Cortex of kidney (tissue), 1 donor: ENCODE measurements at places on chromosomes 6 and 20.

DNA sequence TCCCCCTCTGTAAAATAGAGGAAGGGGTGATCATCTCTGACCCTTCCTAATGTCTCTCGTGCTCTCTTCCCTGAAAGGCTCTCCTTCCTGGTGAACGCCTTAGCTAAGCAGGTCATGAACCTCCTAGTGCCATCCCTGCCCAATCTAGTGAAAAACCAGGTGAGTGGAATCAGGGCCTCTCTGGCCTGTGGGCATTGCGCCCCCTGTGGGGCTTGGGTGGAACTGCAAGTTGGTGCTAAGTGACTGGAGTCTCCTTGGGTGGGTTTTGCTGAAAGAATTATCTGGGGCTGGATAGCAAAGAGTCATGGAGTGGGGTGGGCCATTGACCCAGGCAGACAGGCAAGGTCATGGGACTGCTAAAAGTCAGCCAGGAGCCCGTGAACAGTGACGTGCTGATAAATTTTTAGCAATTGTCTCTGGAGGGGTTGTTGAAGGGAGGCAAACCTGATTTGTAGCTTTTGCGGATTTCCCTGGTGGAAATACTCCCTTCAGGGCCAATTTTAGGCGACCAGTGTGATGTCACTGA lies 8.9 kb downstream of the BPIFB1 start:
- DNase-seq: no peak

GRCh38 chr6:72650081-72650745 lies 28.3 kb downstream of the KCNQ5 start:
- DNase-seq: no peak

GRCh38 chr20:36154700-36155628 lies at the start of gene EPB41L1:
Gene EPB41L1, plus strand, starts transcription at chr20:36154740. Its CDS starts 19,038 bp downstream, at chr20:36173778.
- no peak for DNase-seq

DNA sequence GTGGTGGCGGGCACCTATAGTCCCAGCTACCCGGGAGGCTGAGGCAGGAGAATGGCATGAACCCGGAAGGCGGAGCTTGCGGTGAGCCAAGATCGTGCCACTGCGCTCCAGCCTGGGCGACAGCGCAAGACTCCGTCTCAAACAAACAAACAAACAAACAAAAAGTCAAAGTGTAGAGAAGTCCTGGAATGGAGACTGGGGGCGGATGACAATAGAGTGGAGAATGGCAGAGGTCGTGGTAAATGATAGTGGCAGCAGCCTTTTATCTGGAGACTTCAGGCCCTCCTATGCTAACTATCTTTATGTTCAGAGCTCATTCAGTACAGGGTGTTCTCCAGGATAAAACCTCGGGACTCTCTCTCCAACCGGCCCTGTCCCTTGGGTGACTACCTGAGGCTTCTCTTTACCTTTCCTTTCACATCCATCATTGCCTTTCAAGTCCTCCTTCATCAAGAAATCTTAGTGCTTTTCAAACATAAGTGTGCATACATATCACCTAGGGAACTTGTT lies 1.4 kb upstream of the FKBPL start:
- no peak for DNase-seq

GRCh38 chr6:169654598-169655391 lies 47.0 kb downstream of the WDR27 start:
- DNase-seq: no peak

DNA sequence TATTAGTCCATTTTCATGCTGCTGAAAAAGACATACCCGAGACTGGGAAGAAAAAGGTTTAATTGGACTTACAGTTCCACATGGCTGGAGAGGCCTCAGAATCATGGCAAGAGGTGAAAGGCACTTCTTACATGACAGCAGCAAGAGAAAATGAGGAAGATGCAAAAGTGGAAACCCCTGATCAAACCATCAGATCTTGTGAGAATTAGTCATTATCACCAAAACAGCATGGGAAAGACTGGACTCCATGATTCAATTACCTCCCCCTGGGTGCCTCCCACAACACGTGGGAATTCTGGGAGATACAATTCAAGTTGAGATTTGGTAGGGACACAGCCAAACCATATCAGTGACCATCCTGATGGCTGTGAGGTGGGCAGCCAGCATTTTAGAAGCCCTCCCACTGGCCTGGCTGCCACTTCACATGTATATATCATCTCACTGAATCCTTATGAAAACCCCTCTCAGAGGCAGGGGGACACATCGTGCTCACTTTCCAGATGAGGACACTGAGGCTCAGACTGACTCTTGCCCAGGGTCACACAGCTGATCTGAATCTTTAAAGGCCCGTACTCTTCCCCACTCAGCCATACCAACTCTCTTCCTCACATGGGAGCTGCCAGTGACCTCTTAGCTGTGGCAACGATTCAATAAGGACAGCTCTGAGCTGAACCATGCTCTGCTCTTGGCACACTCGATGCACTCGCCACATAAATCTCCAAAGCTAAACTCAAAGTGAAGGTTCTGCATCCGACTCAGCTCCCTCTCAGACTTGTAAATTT lies 25.7 kb downstream of the BMP7 start:
- DNase-seq: no peak

DNA sequence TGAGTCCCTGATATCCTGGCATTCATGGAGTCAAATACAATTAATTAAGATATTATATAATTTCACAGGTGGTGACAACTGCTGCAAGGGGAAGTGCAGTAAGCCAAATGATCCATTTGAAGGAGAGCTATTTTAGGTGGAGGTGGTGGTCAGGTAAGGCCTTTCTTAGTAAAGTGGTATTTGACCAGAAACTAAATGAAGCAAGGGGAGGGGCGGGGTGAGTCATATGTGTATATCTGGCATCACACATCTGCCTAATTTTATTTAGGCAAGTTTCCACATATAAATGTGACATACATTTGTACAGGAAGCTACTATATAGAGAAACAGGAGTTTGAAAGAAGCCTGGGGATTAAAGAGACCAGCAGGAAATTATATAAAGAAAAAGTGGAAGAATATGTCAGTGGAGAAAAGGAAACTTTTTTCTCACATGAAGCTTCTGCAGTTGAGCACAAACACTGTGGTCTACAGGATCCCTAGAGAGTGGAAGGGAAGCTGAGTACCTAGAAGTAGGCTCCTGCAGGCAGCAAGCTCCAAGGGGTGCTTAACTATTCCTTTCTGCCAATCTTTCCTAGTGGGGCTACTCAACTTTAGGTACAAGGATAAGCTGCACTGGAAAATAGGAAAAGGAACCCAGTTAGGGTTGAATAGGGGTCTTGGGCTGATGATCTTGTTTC lies 99.6 kb downstream of the OGFRL1 start:
- DNase-seq: no peak

GRCh38 chr6:88908598-88909548 lies 54.5 kb downstream of the RNGTT start:
- no peak for DNase-seq

DNA sequence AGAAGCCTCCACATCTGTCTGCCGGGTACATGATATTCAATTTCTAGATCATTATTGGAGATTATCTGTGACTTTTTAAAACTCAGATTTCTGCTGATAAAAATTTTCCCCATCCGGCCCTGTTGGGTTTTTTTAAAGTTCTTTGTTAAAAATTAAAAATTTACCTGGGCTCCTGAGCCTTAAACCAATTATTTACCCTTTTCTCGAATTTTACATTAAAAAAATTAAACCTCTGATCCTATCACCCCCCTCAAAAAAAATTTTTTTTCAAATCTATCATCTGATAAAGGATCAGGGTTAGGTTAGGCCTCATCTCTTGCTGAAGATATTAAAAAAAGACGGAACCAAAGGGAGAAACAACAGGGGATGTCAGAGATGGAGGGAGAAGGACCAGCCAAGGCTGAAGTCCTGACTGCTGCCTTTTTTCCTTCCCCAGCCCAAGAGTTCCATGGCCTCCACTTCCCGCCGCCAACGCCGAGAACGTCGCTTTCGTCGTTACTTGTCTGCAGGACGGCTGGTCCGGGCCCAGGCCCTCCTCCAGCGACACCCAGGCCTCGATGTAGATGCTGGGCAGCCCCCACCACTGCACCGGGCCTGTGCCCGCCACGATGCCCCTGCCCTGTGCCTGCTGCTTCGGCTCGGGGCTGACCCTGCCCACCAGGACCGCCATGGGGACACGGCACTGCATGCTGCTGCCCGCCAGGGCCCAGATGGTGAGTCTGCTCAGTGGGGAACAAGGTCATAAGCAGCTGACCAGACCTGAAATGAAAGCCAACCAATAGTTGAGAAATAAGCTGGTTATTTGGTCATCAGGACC lies 527 bp downstream of the NFKBIL1 start:
- no peak for DNase-seq

DNA sequence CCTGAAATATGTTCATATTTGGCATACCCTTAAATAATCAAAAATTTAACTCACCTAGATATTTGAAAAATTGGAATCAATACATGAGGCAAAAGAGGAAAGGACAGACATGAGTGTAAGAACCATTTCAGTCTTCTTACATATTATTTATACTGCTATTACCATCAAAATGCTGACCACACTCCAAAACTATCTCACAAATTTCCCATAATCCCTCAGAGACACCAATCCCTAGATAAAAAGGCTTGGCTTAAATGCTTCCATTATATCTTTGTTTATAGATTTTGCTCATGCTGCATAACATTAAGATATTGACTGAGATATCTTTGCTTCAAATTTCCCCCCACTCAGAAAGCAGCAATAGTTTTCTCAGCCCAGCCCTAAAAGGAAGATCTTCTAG lies 11.7 kb upstream of the NT5DC1 start:
- DNase-seq: no peak

GRCh38 chr6:118844915-118845314 lies 49.0 kb upstream of the ASF1A start:
- no peak for DNase-seq

GRCh38 chr6:45044510-45045252 lies 283.4 kb upstream of the RUNX2 start:
- DNase-seq: no peak

DNA sequence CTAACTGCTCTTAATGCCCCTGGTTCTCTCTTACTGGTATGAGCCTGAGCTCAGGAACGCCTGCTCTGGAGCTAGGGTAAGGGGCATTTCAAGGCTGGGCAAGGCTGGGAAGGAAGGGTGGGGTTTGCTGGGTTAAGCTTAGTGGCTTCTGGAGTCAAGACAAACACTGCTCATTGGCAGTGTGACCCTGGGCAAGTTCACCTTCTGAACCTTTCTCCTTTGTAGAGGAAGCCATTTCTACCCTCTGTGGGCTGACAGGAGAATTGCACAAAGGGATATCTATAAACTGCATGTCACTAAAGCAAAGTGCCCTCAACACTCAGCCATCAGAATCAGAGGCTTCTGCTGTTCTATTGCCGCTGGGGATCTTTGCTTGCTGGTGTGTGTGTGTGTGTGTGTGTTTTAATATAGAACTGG lies 20.3 kb upstream of the LRRN4 start:
- DNase-seq: no peak

- DNase-seq: no peak
These were observed 43.4 kb upstream of the QKI start for GRCh38 chr6:163371129-163371528.

DNA sequence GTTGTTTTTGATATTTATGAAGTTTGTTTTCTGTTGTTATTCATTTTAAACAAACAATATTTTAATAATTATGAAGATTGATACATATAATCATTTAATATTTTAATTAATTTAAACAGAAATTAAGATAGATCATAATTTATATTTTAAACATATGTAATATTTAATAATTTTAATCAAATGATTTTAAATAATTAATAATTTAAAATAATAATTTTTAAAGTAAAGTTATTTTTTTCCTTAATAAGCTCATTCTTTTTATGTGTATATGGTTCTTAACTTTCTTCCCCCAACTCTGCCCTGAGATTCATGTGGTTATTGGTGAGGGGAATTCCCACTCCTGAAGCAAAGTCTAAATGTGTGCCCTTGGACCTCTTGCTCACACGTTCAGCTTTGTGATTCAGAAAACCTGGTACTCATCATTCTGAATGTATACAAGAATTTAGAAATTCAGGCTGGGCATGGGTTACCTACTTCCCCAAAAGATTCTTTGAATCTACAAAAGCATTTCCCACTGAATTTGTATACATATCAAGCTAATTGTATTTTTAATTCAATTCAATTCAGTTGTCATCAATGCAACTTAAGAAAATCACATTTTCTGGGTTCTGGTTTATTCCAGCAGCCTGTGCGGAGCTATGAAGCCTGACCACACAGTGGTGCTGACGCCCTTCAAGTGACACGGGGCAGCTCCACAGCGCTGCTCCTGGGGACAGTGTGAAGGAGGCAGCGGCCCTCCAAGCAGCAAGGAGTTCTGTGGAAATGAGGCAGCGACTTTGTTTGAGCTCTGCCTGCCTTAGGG lies 168.9 kb upstream of the UST start:
- no peak for DNase-seq

DNA sequence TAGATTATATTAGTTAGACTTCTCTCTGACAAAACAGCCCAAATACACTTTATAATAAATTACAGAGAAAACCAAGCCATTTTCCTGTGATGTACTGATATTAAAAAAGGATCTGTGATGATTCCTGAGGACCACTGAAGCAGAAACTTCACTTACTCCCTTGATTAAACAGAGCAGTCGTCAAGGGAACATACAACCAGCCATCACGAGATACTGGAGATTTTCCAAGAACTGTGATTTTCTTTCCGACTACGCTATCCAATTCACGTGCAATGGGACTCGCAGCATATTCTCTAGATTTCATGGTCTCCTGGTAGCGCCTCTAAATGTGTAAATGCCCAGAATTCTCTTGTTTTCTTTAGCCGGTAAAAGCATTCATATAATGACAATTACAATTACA lies 377.4 kb downstream of the PHF3 start:
- DNase-seq: no peak

DNA sequence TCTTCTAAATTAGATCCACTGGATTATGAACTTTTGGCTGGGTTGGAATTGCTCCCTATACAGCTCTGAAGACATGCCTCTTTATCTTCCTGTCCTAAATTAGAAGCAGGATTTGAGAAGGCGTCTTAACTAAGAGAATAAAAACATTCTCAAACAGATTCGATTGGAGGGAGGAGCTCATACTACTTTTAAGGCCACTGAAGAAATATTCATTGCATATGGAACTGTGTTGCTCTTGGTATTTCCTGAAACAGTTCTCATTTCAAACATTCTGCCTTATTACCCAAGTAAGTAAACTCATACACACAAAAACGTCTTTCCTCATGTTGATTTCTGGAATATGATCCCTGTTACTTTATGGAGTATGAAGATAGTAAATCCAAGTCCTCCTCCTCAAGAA lies 519.7 kb upstream of the CDH4 start:
- no peak for DNase-seq

- DNase-seq: no peak
These were observed 307.7 kb downstream of the ARHGAP18 start for GRCh38 chr6:129402244-129402643.

- DNase-seq: no peak
These were observed 13.9 kb upstream of the IPCEF1 start for GRCh38 chr6:154370545-154370944.

- no peak for DNase-seq
These were observed 3.0 kb downstream of the SRC start for GRCh38 chr20:37348792-37349516.

- no peak for DNase-seq
These were observed 7.7 kb downstream of the DDR1 start for GRCh38 chr6:30891816-30892538.

GRCh38 chr6:157721426-157721825 lies 101.6 kb upstream of the SNX9 start:
- no peak for DNase-seq
